Neural crest cell (in vitro differentiated cells): ENCODE measurements at places on chromosomes 1 and 21.

- no peak for DNase-seq
These were observed 25.6 kb downstream of the LRRC41 start for GRCh38 chr1:46277658-46278373.

DNA sequence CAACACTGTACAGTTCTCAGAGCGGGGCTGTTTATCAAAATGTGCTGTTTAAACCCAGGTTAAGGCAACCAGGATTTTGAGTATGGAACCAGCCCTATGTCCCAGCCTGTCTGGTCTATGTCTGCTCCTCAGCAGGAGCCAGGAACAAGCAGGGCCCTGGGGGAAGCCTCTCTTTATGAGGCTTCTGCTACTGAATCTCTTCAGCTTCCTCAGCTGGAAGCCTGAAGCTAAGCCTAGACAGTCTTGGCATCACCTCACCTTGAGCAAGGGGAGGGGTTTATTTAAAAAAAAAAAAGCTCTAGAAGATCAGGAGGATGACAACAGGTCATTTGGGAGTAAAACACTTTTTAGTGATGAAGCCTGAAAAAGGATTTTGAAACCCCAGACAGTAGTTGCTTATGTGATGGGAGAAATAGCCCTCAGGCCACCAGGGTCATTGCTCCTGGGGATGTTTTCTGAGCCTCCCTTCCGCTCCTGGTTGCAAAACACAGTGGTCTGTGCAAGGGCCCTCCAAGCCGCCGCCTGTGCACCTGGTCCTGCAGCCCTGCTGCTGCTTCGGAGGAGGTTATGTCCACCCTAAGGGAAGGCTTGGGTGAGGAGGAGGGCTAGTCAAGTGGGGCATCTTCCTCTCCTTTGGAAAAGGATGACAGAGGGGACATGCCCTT is 21.8 kb upstream of the GRHL3 start:
- DNase-seq: no peak

- DNase-seq: no peak
These were observed 73.3 kb upstream of the SLC44A3 start for GRCh38 chr1:94746635-94747525.

DNA sequence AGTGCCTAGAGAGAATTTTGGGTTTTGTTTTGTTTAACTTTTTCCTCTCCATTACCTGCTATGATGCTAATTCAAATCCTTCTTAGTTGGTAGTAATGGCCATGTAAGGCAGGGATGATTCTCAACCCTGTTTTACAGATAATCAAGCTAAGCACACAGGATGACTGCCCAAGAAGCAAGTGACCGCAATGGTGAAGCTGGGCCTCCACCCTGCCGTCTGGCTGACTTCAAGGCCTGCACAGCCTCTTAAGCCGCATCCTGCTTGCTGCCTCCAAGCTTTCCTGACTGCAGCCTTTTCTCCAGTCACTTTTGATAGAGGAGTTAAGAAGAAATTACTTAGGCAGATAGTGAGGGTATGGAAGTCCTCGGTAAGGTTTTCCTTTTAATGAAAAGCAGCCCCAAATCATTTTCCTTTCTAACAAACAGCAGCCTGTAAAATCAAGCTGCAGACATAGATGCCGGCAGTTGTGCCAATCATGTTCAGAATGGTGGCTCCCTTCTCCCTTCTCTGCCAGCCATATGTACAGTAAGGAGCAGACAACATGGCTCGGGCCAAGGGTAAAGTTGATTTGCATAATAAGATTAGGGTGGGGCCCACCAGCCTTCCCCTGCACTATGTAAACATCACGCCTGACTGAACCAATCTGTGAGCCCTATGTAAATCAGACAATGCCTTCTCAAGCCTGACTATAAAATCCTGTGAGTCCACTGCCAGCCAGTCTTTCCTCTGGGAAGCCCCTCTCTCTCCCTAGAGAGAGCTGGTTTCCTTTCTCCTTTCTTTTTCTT is 8.8 kb upstream of the CTBS start:
- no peak for DNase-seq

GRCh38 chr1:172971241-172971640 is 79.5 kb downstream of the TNFSF18 start:
- no peak for DNase-seq

DNA sequence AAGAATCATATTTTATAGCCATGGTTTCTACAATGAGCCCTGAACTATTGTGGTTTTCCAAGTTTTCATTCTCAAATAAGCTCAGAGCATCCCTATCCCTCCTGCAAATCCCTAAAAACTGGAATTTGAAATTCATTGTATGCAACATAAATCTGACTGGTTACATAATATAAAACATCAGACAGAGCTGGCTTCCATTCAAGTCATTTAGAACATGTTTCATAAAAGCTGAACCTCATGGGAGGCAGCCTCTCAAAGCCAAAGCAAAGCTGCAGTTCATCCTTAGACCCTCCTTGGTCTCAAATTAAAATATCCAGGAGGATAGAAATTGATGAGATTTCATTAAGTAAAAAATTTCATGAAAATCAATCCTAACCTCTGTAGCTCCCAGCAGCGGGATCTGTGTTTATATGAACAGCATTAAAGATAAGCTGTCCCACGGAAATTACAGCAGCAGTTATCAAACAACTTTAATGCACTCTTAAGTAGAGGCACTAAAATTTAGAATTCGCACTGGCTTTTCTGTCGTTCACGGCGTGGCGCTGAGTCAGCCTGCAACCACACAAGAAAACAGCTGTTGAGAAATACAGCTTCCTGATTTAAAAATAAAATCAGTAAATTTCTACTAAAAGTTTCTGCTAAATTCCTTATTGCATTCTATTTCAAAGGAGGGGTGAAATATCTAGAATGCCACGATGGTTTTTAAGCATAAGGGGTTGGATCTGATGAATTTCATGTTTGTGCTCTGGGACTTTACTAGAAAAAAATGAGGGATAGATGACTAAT is 99.9 kb upstream of the TIAM1 start:
- no peak for DNase-seq

GRCh38 chr21:39136711-39137110 is 46.5 kb downstream of the PSMG1 start:
- DNase-seq: no peak

DNA sequence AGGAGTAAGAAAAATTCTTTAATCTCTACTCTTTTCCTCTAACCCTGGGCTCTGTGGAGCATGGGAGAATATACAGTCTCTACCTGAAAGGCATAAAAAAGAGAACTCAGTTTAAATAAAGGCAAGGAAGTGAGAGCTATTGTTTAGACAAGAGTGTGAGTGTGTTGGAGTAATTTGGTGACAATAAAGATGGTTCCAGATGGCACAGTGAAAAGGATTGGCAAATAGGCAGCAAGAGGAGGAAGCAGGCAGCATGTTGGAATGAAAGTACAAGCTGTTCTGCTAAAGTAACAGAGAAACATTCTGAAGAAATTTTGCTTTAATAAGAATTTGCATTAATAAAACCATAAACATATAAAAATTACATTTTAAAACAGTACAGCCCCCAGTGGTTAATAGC is 163.4 kb downstream of the DNM3 start:
- no peak for DNase-seq

- DNase-seq: no peak
These were observed 7.9 kb upstream of the C2CD2 start for GRCh38 chr21:41961753-41962152.

GRCh38 chr1:115641762-115642167 is at the start of gene VANGL1:
TSS of gene VANGL1 (plus strand) at chr1:115641970. CDS start at chr1:115651414, 9,444 bp downstream.
- DNase-seq: peak; percentile 48

- no peak for DNase-seq
These were observed 9.0 kb downstream of the C1orf105 start for GRCh38 chr1:172429331-172430127.

DNA sequence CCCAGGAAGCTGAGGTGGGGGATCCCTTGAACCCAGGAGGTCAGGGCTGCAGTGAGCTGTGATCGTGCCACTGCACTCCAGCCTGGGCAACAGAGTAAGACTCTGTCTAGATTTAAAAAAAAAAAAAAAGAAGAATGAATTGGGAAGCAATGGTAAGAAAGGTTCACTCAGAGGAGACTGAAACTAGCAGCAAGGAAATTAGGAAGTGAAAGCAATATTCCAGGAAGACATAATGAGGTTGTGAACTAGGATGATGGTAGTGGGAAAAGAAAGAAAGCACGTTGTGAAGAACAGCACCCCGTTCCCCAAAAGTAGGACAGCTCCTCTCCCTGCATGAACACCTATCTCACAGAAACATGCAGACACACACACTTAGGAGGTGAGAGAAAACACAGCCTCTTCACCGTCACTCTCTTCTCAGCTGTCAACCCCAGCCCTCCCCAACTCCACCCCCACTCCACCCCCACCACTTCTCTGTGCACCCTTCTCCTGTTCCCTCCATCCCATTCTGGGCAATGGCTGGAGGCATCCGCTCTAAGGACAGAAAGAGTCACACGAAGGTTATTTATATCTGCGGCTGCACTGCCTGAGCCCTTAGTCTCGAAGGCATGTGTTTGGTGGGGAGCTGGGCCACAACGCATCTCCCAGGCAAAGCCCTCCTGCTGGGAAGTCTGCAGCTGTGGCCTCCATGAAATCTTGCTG is 101.8 kb upstream of the LPGAT1 start:
- DNase-seq: no peak

GRCh38 chr1:156417401-156418020 is 48.5 kb downstream of the RHBG start:
- DNase-seq: no peak

- no peak for DNase-seq
These were observed 305.1 kb downstream of the LTN1 start for GRCh38 chr21:28687586-28687985.

DNA sequence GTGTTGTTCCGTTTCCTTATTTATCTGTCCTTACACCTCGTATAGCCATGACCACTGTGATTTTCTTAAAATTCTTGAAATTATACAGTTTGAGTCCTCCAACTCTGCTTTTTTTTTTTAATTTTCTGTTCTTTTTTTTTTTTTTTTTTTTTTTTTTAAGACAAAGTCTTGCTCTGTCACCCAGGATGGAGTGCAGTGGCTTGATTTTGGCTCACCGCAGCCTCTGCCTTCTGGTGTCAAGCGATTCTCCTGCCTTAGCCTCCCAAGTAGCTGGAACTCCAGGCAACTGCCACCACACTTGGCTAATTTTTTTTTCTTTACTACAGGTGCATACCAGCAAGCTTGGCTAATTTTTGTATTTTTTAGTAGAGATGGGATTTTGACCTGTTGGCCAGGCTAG is 48.9 kb downstream of the DIP2A start:
- no peak for DNase-seq
